WTC11 (cell line): ENCODE measurements at places on chromosomes 11 and 22. TPM values are rescaled to one million over a fixed set of nuclear protein-coding genes. Genes with fewer than 3 reads are reported as not detected.

- no peak for DNase-seq
Observed at GRCh38 chr22:23826510-23827350, 12.1 kb downstream of the DERL3 start.

DNA sequence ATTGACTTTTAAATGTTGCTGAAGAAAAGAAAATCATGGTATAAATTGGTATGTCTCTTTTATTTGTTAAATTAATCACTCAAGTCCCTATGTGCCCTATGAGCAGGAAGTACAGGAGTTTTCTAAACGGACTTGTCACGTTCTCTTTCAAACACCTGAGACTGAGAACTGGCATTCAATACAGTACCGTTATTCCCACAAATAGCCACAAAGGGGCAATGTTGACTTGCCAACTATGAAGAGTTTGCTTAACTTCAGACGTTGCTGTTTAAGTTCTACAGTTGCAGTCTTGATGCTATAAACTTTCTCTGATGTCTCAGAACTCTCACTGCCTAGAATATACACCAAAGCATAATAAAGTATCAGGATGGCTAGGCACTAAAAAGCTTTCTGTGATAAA is 7.6 kb downstream of the OR56A1 start:
- DNase-seq = no peak

DNA sequence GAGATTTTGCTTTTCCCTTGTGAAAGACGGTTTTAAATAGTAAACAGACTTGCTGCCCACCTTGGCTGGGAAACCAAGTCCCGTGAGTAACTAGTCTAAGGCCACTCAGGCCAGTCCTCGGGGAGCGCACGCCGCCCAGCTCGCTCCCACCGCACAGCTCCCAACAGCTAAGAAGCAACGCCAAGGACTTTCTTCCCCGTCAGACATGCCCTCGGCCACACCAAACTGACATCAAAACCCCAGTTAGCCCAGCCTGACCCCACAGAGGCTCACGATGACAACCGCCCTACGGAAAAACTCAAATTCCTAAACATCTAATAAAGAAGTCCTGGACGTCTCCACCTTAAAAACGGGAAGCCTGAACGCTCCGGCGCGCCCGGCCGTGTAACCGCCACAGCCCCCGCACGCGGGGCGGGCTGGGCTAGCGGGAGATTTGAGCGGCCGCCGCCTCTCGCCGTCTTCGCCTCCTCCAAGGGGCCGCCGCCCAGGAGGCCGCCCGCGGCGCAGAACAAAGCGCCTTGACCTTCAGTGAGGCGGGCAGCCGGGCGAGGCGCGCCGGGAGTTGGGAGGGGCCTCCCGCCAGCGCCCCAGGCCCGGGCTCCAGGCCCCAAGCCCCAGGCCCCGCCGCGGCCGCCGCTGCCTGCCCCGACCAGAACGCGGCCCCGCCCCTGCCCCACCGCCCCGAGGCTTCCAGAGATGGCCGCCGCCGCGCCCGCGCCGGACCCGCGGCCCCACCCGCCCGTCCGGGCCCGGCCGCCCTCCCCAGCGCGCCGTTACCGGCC is 486 bp downstream of the NAP1L4 start:
- DNase-seq = peak; percentile 65

The POU2AF2 gene
- not detected in 3 replicates for total RNA-seq

The OR5D18 gene
- total RNA-seq = not detected in 3 replicates

GRCh38 chr22:29071261-29072045 is 1.4 kb upstream of the KREMEN1 start:
- peak; percentile 77 for DNase-seq

DNA sequence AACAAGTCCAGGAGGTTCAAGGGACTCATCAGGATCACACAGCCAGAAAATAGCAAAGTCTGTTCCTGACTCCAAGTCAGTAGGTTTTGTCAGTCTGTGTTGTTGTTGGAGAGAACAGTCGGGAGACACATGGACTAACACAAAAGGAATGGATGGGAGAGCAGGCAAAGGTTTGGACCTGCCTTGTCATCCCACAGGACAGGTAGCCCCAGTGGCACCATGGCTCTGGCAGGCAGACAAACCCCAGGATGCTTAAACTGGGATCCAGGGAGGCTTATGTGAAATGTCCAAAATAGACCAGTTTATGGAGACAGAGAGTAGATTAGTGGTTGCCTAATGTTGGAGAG is 201.6 kb upstream of the NAV2 start:
- no peak for DNase-seq

The SCN3B gene
- 0.37 to 0.79 TPM (median 0.71 TPM) in 3 replicates for total RNA-seq

GRCh38 chr11:83070044-83070701 is 1.5 kb downstream of the RAB30 start:
- peak; percentile 28 for DNase-seq

The SCO2 gene
- 1.5 to 5.5 TPM in 2 of 3 replicates, not detected in the other for total RNA-seq

- no peak for DNase-seq
Observed at GRCh38 chr11:68122936-68123539, 1.9 kb upstream of the CHKA start.

The CD3E gene
- 0.85 to 1.0 TPM (median 0.87 TPM) in 3 replicates for total RNA-seq

DNA sequence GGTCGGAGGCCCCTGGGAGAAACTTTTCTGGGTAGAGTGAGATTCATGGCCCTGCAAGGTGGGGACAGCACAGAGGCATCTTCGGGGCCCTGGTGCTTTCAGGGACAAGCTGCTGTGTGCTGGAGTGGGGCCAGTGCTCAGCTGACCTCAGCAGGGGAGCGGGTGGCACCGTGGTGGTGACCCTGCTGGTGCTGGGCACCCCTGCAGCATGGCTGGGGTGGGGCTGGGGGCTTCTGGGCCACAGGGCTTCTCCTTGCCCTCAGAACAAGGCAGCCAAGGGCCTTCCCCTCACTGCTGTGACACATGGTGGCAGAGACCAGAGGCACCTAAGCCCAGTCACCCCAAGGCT is 24.9 kb upstream of the GNB1L start:
- DNase-seq = peak; percentile 7

GRCh38 chr11:12110714-12111548 is 541 bp downstream of the MICAL2 start:
- DNase-seq = peak; percentile 39

- DNase-seq = no peak
Observed at GRCh38 chr11:2453436-2453835, 8.6 kb downstream of the KCNQ1 start.

GRCh38 chr11:43643898-43644620 is 36.5 kb upstream of the HSD17B12 start:
- DNase-seq = peak; percentile 86

The CRYBB3 gene
- total RNA-seq = 0.44 to 0.48 TPM in 2 of 3 replicates, not detected in the other
